ELR (cell line): ENCODE measurements at places on chromosomes 5 and 9.

DNA sequence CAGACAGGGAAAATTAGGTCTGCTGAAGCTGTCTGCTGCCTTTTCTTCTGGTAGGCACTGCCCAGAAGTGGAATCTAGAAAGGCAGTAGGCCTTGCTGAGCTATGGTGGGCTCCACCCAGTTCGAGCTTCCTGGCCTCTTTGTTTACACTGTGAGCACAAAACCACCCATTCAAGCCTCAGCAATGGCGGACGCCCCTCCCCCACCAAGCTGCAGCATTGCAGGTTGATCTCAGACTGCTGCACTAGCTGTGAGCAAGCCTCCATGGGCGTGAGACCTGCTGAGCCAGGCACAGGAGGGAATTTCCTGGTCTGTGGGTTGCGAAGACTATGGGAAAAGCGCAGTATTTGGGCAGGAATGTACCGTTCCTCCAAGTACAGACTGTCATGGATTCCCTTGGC lies 18.5 kb downstream of the AGTPBP1 start:
- DNase-seq, result no peak

DNA sequence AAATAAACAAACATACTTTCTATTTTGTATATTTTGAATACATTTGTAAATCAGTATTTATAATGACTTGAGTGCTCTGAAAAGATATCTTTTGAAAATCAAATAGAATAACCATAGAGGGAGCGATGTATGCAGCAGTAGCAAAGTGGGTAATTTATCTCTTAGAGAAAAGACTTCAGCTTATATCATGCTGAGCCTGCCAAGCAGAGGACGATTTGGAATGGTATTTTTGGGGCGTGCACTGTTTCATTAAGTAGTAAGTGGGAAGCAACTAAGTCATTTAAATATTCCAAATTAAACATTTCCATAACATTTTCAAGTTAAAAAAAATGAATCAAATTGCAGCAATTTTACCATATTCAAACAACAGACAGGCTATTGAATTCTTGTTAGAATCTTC lies 147.6 kb downstream of the CDH10 start:
- no peak for DNase-seq

GRCh38 chr9:98763986-98764745 lies 32.2 kb downstream of the ANKS6 start:
- no peak for DNase-seq

DNA sequence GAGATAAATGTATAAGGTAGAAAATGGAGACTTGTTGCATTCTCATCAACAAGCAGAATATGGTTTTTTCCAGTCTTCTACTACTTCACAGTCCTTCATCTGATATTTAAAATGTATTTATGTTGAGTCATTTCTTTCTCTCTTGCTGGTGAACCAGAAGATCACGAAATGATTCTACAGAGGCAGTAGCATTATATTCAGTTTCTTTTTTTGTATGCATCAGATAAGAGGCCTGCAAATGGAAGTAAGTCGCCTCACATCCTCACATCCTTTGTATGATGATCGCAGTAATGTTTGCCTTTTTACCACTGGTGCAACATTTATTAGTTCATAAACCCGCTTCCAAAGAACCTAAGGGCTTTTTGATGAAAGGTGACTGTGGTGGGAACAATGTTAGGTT lies 22.1 kb upstream of the IL13 start:
- DNase-seq, result no peak

DNA sequence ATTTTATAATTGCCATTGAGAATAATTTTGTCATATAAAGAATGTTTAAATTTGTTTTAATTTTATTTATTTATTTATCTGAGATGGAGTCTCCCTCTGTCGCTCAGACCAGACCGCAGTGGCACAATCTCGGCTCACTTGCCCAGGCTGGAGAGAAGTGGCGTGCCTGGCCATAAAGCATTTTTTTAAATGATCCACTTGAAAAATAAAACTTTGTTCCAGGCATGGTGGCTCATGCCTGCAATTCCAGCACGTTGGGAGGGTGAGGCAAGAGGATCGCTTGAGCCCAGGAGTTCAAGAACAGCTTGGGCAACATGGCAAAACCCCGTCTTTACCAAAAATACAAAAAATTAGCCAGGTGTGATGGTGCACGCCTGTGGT lies 2.1 kb upstream of the SIT1 start:
- no peak for DNase-seq

- no peak for DNase-seq
These were observed 25.6 kb upstream of the ACTBL2 start for GRCh38 chr5:57508211-57508610.

- DNase-seq, result no peak
These were observed 75.6 kb downstream of the TLR4 start for GRCh38 chr9:117779760-117780159.

GRCh38 chr5:32450952-32451351 lies 6.4 kb upstream of the ZFR start:
- peak; percentile 34 for DNase-seq

- no peak for DNase-seq
These were observed 52.6 kb upstream of the CNOT6 start for GRCh38 chr5:180441564-180442051.

- no peak for DNase-seq
These were observed 37.4 kb upstream of the SSBP2 start for GRCh38 chr5:81788329-81788728.
